ENCODE measurements at places on chromosomes 1 and 21. TPM values are rescaled to one million over a fixed set of nuclear protein-coding genes. Genes with fewer than 3 reads are reported as not detected.

GRCh38 chr1:81308191-81308590 lies 492.5 kb upstream of the ADGRL2 start:
- DNase-seq = no peak

DNA sequence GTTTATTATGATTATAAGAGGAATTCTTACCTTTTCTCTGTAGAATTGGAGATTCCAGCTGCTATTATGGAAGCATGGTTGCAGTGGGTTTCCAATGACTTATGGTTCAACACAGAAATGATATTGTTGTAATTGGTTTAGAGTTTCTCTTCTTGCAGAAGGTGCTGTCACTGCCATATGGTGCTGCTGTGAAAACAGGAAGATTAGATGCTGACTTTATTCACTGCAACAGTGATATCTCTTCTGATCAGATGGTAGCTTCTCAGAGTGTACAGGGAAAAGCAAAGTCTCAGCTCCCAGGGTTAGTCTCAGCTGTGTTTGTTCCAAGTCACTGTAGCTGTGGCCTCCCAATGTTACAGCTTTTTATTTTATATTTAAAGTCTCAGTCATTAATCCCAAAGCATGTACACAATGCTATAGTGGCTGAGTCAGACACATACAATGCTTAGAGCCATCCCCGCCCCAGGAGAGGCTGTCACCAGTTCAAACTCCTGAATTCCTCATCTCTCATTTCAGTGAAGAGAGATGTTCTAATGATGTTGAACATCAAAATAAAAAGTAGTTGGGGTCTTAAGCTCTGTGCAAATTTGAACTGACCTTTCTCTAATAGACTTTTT lies 42.7 kb upstream of the RGS2 start:
- DNase-seq = no peak

DNA sequence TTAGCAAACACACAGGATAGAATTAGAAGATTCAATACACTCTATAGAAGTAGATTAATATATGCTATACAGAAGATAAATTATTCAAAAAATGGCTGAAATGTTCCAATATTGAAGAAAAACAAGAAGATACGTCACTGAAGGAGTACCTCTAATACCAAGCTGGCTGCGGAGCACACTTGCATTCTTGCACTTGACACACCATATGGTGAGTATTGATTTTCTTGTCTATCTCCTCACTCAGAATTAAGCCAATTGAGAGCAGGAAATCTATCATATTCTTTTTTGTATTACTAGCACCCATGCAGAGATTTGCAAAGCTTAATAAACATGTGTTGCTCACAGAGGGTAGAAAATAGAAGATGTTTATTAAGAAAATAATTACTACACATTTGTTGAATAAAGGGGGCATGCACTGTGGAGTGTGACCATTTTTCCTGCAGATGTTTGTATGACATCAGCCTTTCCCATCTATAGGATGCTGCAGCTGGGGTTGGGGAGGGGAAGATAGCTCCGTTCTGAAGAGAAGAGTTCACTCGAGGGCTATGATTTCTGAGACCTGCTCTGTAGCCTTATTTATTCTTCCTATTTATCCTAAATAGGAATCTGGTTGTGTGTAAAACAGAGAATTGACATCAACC lies 318.1 kb downstream of the HHIPL2 start:
- DNase-seq = no peak

DNA sequence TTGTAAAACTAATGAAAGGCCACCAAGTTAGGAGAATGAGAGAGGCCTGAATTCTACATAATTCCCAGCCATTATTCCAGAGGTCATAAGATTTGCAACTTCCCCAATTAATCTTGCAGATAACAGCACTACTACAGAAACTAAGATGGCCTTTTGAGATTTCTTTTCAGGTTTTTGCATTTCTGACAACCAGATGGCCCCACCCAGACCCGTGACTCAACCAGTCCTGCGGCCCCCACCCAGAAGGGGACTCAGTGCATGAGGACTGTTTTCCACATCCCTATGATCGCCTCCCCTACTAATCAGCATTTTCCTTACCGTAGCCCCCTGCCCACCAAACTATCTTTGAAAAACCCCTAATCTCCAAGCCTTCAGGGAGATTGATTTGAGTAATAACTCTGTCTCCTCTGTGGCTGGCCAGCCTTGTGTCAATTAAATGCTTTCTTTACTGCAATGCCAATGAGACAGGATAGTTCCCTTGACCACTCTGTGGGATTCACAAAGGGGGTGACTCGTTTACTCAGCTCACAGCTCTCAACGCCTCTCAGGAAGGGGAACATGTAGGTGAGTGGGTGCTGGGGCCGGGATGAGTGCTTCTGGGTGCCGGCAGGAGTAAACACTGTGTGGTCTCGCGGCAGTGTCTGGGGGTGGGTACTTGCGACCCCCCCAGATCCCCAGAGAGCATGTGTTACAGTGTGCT lies 10.5 kb upstream of the CNIH3 start:
- DNase-seq = no peak

- no peak for DNase-seq
Measured at GRCh38 chr1:58977598-58977997, 193.8 kb upstream of the JUN start.

DNA sequence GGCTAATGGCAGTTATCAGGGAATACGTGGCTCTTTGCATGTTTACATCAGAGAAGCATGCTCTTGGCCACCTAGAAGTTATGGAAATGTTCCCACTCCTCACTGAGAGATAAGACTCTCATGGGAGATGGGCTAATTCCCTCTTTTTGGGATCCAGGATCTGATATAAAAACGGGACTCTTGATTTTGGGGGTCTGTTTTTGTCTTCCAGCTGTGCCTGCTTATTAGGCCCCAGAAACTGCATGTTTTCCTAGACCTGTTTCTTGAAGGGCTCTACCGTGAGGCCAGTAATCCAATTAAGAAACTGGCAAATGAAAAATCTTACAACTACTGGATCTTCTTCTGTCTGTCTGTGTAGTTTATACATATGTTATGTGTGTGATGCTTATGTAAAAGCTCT lies 47.0 kb upstream of the PTCH2 start:
- no peak for DNase-seq

DNA sequence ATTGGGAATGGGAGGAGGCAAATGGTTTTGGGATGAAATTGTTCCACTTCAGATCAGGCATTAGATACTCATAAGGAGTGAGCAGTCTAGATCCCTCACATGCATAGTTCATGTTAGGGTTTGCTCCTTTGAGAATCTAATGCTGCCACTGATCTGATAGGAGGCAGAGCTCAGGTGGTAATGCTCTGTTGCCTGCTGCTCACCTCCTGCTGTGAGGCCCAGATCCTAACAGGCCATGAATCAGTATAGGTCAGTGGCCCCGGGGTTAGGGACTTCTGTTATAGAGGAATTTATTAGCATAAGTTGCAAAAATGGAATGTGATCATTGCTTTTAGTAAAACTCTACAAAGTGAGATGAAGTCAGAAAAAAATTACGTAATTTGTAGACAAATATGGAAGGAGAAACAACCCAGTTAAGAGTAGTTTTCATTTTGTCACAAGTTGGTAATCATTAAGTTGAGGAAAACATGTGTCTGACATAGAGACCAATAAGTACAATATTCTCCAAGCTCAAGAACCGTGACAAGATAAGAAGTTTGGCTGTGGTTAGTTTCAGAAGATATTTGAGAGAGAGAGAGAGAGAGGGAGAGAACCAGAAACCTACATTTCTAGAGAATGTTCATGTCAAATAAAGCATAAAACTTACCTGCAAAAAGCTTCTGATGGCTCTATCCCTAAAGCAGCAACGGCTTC lies 689.7 kb upstream of the PRMT6 start:
- no peak for DNase-seq

Gene S100A2
- total RNA-seq = not detected

Gene HAO2
- not detected for total RNA-seq

Measured in tibial nerve (tissue), 4 donors.